ENCODE measurements at places on chromosomes 3 and 15.

- DNase-seq = no peak
These were observed at the start of gene GHRL for GRCh38 chr3:10292505-10293419. TSS of gene GHRL (minus strand) at chr3:10292947. CDS start at chr3:10290180, 2,767 bp downstream.

GRCh38 chr15:82613747-82614146 lies 33.4 kb downstream of the CPEB1 start:
- peak; percentile 21 for DNase-seq

DNA sequence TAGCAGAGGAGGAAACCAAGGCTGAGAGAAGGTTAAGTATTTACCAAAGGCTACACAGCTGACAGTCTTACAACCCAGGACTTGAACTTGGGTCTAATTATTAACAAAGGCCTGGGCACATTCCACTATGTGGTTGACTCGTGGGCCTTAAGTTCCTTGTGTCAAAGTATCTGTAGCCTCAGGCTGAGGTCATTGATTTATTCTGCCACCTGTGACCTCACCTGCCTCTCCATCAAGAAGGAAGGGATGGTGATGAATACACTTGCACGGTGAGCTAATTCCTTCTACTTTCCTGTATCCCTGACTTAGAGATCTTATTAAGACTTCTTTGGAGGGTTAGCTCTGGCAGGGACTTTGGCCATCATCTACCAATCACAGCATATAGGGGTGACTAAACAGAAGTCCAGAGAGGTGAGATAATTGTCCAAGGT lies 19.9 kb upstream of the LRRC58 start:
- DNase-seq = no peak

- DNase-seq = no peak
These were observed 13.4 kb downstream of the CIDEC start for GRCh38 chr3:9866639-9867038.

- no peak for DNase-seq
These were observed 65.3 kb upstream of the ZNF280D start for GRCh38 chr15:56798639-56799038.

GRCh38 chr15:101207867-101208288 lies 44.0 kb downstream of the CHSY1 start:
- DNase-seq = no peak

DNA sequence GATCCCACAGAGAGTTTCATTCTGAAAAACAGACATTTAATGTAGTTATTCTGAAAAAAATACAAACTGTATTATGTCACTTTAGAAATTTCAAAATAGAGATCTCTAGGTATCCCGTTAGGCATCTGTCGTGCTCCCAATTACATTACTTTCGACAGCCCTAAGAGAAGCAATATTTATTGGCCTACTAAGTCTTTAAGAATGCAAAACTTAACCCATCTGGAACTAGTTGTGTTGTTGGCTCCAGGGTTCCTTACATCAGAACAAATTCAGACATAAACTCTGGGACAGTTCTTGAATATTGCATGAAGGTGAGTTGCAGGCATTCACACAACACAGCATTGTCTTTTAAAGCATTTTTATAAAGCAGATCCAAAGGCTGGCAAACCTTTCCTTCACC lies 498.4 kb downstream of the FHIT start:
- DNase-seq = no peak

DNA sequence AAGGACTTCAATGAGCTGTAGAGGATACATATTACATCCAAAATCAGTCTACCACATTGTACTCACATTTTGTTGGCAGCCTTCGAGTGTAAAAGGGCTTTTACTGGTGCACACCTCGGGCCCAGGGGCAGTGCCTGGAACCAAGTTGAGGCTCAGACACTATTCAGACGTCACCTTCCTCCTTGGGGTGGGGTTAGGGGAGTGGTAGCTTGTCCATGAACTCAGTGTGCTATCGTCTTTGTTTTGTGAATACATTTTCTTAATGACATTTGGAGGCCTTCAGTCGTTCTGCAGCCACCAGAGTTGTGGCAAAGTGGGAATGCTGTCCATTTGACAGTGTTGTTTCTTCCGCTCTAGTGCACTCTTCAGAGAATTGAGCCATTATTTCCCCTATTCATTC lies 114.2 kb downstream of the PGPEP1L start:
- DNase-seq = no peak

GRCh38 chr3:170903123-170903522 lies 5.3 kb downstream of the EIF5A2 start:
- DNase-seq = no peak

DNA sequence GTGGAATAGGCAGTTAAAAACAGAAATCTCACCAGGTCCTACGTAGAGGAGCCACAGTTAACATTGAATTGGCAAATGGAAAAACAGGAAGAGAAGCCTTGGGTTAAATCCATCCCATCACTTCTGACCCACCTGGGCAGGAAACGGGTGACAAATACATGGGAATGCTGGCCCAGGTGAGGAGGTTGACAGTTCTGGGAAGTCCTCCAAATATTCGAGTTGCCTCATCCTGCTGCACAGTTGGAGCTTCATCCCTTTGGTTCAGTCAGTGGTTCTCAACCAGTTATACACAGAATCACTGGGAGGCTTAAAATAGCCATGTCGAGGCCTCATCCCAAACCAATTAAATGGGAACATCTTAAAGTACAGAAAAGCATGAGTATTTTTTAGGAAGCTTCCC lies 5.3 kb downstream of the MYZAP start:
- no peak for DNase-seq

DNA sequence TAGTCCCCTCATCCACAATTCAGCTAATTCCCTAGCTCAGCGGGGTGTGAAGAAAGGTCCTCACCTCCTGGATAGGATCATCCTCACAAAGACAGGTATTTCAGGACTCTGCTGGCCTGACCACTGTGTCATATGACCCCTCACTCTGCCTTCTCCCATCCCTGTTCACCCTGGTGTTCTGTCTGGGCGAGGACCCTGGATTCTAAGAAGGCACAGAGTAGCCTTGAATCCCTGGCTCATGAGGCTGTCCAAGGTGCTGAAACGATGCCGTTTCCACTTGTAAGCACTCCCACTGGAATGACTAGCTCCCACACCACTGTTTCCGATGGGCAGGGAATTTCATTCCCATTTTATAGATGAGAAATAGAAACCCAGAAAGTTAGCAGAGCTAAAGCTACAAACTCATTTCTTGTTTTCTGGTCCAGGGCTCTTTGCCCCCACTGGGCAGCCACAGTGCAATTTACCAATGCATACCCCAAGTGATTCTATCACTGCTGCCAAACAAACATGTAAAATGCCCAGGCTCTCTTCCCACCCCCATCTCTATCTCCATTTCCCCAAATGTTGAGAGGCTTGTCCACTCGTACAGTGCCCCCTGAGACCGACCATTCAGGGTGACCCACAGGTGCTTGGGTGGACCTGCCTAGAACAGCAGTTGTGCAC lies 83.2 kb downstream of the RAB11A start:
- DNase-seq = no peak

DNA sequence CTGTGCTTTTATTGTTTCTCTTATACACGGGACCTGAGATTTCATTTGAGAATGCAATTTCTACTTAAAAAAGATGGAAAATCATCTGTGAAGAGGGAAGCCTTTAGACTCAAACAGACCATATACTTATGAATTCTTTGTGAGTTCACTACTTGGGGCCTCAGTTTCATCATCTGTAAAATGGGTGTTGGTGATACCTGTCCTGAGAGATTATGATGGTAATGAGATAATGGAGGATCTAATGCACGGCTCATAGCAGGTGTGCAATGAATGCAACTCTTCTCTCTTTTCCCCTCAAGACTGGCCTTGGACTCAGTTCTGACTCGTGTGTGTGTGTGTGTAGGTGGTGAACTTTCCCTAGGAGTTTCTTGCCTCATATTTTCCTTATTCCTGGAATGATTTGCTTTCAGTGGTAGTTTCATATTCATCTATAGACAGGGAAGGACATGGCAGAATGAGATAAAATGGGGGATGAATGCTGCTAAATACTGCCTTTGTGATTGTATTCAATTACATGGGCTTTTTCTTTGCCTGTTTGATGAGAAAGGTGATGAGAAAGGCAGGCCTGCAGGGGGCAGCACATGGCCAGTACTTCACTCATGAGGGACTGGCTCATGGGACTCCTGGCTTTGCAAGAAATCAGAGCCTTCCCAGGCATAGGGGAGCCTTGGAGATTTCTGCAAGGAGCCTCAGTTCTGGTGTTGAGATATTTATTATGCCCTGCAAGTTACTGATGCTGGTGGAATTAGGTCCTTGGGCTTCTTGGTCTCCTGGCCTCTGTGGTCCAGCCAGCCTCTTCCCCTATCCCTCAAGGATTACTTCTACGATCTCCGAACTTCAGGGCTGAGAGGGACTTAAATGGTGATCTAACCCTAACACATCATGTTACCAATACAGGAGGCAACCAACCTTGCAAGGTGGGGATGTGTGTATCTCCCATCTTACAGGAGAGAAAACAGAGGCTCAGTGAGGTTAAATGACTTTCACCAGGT lies 70.7 kb downstream of the RPLP1 start:
- peak; percentile 82 for DNase-seq

DNA sequence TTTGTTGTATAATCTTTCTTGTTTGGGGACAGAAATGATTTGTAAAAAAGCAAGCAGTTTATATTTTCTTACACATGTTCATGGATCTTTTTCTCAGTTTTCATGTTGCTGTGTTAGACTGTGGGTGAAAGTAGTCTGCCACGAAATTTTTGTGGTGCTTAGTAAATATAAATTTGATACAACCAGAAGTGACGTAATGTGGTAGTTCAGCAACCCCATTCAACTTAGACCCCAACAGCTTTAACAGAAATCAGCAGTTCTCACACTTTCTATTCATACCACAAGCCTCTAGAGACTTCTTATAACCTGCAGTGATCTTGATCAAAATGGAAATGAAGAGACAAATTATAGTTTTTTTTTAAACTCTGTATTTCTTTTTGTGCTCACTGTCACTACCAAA lies 120.2 kb upstream of the IGSF10 start:
- no peak for DNase-seq

DNA sequence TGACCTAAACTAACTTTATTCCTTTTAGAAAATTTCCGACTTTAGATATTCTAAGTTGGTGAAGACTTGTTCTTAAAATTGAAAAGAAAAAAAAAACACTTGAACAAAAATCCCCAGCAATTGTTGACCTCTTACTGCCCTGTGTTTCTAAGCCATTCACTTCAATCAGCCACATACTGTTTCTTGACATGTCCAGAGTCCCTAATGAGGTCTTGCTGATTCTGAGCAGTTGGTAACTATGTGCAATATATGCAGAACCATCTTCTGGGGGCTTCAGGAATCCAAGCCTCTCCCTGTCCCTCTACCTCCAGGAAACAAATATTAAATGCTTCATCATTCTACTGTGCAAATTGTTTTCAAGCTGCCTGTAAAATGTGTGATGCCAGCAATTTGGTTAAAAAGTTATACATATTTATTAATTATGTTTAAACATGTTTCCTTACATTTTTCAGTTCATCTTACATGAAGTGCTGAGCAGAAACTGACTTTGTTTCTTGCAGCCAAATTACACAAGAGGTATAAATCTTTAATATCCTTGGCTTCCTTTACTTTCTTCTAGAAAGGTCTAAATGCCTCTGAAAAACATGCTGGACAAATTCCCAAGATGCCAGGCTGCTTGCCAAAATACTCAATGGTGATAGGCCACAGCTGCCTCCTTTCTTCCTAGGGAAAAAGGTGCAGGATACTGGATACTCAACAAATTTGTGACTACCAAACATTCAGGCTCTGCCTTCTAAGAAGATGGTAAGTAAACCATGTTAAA lies 19.8 kb upstream of the GYG1 start:
- no peak for DNase-seq

GRCh38 chr15:61393524-61393923 lies 164.4 kb upstream of the RORA start:
- no peak for DNase-seq

- DNase-seq = no peak
These were observed 119.0 kb upstream of the TBC1D5 start for GRCh38 chr3:17861476-17861875.

GRCh38 chr15:76951220-76951619 lies 19.7 kb downstream of the RCN2 start:
- DNase-seq = no peak

DNA sequence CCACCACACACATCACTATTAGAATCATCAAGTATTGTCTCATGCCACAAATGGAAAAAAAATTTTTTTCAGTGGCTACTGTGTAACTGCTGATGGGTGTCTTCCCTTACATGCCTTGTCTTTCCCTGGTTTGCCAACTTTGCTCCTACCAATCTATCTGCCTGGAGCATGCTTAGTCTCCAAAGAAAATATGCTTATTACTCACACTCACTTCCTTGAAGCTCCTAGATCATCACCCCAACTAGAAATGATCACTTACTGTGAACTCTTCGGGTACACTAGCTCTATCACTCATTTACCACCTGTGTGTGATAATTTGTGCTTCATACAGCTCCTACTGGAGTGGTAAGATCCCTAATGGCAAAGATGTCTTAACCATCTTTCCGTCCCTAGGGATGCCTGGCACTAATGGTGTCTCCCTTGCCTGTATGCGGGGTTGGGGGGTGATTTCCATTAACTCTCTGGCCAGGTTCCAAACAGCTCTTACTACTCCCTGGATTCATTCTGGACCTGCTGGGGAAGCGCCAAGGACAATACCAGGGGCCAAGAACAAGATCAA lies 799 bp downstream of the VPS33B start:
- no peak for DNase-seq

DNA sequence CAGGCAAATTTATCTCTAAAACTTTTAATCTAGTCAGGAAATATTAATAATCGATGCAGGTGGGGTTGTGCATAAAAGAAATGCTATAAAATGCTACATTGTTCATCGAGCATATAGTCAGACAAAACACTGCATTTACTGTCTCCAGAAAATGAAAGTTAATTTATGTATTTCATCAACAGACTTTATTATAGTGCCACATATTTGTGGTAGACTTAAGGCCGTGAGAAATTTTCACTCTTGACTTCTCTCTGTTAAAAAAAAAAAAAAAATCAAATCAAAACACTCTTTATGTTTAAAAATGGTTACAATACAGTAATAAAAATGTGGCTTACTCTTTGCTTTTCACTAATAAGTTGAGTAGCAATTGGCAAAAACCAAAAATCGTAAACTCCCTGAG lies 67.4 kb downstream of the RBMS3 start:
- DNase-seq = no peak

DNA sequence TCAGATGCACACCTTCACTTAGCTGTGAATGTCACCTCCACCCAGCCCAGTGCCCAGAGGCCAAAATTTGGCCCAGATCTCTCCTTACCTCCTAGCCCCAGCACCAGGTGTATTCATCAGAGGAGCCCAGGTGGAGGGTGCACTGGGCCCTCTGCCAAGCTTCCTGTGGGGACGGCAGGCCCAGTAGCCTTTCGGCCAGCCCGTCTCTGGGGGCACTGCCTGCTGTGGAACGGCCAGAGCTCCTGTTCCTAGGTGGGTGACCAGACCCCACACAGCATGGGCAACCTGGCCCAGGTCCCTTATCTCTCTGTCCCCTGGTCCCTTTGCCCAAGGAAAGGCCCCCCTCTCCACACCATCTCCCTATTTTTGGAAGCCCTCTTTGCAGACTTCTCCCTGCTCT lies 67.8 kb downstream of the AAGAB start:
- peak; percentile 12 for DNase-seq

DNA sequence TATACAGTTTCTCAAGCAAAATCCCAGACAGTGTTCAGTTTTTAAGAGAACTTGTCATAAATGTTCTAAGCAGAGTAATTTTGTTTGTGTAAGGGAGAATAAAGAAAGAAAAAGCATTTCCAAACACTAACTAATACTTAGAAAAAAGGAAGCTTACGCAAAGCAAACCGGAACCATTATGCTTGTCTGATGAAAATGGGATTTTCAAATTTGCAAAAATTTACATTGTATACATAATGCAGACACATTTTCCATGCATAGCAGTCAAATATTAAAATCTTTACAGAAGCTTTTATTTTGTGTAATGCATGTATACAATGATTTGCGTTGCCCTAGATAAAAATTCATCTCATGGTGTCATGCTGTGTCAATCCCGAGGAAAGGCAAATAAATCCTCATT lies 229.0 kb downstream of the SLC9A9 start:
- DNase-seq = no peak
